Naive B cell (primary cell): ENCODE measurements at places on chromosomes 1 and 21.
A peak's percentile ranks its signal among the peaks of the same experiment; 100 is the strongest.

DNA sequence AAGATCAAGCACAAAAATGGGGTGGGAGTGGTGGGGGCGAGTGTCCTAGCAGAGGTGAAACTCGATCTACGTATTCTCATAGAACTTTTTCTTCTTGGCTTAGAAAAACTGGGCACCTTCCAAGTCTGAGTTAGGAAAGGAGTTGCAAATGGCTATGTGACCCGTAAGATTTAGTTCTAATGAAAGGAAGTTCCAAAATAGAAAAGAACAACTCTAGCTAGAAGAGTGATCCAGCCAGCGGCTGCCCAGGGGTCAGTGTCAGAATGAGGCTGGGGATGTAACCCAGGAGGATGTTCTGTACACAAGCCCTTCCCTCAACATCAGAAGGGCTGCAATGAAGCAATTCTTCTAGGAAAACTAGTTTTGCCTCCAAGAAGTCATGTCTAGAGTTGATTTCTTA is 5.2 kb downstream of the MTARC1 start:
- no peaks in the 10 kb centered on the region for H3K36me3 ChIP-seq
- no peak overlapping the region for H3K4me3 ChIP-seq
- H3K4me1 ChIP-seq: peaks cover 1% of the 10 kb centered on the region
- peak overlapping the region; percentile 15 for H3K27ac ChIP-seq
- peaks cover 16% of the 10 kb centered on the region for H3K27me3 ChIP-seq

DNA sequence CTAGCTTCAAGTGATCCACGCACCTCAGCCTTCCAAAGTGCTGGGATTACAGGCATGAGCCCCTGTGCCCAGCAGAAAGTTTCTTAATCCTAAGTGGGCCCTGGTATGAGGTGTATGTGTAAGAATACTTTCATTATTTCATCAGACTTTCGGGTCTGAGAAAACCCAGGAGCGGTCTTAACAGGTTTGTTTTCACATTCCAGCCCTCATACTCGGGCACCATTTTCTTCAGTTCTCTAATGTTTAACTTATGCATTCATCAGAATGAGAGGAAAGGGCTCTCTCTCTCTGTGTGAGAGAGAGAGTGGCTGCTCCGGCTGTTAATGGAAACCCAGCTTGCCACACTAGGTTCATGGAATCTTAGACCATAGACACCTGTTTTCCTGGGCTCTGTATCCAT is 4.2 kb upstream of the PADI1 start:
- H3K36me3 ChIP-seq: no peaks in the 10 kb centered on the region
- H3K4me3 ChIP-seq: no peak overlapping the region
- peaks cover 8% of the 10 kb centered on the region for H3K27me3 ChIP-seq
- peaks cover 7% of the 10 kb centered on the region for H3K4me1 ChIP-seq
- H3K27ac ChIP-seq: no peak overlapping the region
- no peak for DNase-seq

DNA sequence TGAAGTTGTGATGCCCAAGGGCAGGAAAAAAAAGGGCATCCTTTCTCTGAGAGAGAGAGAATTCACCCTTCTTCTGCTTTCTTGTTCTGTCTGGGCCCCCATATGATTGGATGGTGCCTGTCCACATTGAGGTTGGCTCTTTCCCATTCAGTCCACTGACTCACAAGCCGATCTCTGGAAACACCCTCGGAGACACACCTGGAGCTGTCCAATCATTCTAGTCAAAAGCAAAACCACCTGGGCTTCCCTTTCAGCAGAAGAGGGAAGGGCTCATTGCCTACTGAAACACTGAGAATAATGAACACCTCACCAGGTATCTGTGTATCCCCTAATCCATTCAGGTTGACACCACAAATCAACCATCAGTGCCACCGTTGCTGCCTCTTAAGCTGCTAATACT is 103.7 kb upstream of the GNG12 start:
- no peak for DNase-seq
- H3K4me1 ChIP-seq: no peaks in the 10 kb centered on the region
- no peak overlapping the region for H3K4me3 ChIP-seq
- H3K36me3 ChIP-seq: no peaks in the 10 kb centered on the region

- no peak for DNase-seq
- H3K27ac ChIP-seq: peak overlapping the region; percentile 93
- H3K36me3 ChIP-seq: peaks cover 19% of the 10 kb centered on the region
Observed at GRCh38 chr1:37989361-37989930, 376 bp downstream of the SF3A3 start.

GRCh38 chr1:184176058-184176457 is 124.5 kb downstream of the TSEN15 start:
- no peak overlapping the region for H3K27ac ChIP-seq
- no peaks in the 10 kb centered on the region for H3K4me1 ChIP-seq

DNA sequence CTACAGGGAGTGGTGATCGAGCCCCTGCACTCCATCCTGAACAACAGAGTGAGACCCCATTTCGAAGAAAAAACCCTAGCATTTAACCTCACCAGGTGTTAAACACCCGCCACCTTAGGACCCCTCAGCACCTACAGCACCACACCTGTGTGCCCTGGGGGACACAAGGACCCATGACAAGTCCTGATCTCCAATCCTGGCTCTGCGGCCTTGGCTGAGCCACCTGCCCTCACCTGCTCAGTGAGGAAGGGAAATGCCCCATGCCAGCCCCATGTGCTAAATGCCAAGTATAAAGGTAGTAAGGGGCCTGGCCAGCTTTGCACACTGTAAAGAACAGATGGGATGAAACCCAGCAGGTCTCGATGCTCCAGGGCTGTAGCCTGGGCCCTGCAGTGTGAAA is 11.1 kb downstream of the MRTO4 start:
- H3K36me3 ChIP-seq: no peaks in the 10 kb centered on the region
- no peak overlapping the region for H3K4me3 ChIP-seq
- H3K27ac ChIP-seq: no peak overlapping the region
- no peaks in the 10 kb centered on the region for H3K4me1 ChIP-seq
- no peaks in the 10 kb centered on the region for H3K27me3 ChIP-seq

- H3K27ac ChIP-seq: peak overlapping the region; percentile 70
- peak; percentile 53 for DNase-seq
- peaks cover 7% of the 10 kb centered on the region for H3K36me3 ChIP-seq
- H3K27me3 ChIP-seq: no peaks in the 10 kb centered on the region
- H3K4me3 ChIP-seq: peak overlapping the region; percentile 82
Observed at GRCh38 chr1:67110352-67110751, 24.4 kb downstream of the C1orf141 start.

DNA sequence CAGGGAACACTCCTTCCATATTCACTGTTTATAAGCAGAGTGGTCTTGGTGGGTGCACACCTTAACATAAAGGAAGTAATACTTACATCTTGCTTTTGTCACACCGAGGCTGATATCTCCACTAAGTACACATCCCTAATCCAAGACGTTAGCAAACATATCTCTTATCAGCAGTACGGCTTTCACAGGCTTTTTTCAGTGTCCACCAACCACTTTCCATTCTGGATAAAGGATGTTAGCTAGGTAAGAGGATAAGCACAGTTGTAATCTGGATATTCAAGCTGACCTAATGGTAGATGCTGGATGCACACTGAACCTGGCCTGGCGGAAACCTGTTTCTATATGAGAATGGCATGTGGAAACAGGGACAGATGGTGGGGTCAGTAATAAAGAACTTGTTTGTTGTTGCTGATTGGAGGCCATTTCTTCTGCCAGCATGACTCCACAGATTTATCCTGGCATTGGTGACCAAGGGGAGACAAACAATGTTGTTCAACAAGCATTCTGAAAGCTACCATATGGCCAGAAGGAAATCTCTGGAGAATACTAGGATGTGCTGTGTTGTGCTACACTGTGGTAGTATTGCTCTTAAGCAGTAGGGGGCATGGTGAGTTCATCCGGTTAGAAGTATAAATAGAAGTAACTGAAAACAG is 416.4 kb downstream of the PTBP2 start:
- peaks cover 9% of the 10 kb centered on the region for H3K4me1 ChIP-seq
- peak; percentile 21 for DNase-seq
- no peaks in the 10 kb centered on the region for H3K36me3 ChIP-seq
- peak overlapping the region; percentile 59 for H3K4me3 ChIP-seq
- no peaks in the 10 kb centered on the region for H3K27me3 ChIP-seq

- no peak overlapping the region for H3K27ac ChIP-seq
- H3K4me1 ChIP-seq: peaks cover 2% of the 10 kb centered on the region
- peaks cover 12% of the 10 kb centered on the region for H3K27me3 ChIP-seq
- no peaks in the 10 kb centered on the region for H3K36me3 ChIP-seq
- no peak for DNase-seq
Observed at GRCh38 chr1:3460672-3461131, 6.2 kb downstream of the ARHGEF16 start.

DNA sequence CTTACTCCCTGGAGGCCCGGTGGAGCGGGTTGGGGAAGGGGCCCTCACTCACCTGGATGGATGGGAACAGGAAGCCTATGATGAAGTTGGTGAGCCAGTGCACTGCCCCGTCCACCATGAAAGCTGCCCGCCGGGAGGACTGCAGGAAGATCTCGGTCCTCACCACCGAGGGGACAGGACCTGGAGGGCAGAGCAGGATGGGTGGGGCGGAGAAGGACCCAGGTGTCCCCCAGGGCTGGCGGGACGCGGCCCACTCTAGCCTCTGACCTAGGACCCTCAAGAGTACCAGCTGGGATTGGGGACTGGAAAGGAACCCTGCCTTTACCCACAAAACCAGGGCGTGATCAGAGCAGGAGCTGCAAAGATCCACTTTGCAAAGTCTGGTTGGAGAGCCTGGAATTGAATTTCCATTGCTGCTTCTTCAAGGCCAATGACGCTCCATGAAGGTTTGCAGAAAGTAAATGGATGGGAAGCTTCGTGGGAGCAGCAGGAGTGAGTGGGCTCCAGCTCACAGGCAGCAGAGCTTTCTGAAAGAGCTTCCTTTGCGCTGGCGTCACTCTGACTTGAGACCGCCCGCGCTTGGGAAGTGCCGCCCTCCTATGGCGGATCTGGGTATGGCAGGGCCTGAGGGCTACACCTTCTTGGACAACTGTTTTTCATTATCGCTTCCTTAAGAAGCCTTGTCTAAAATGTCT is 21.4 kb downstream of the SLC2A7 start:
- H3K27me3 ChIP-seq: no peaks in the 10 kb centered on the region
- peaks cover 43% of the 10 kb centered on the region for H3K4me1 ChIP-seq
- no peak overlapping the region for H3K27ac ChIP-seq
- H3K36me3 ChIP-seq: no peaks in the 10 kb centered on the region
- no peak overlapping the region for H3K4me3 ChIP-seq
- DNase-seq: peak; percentile 66

DNA sequence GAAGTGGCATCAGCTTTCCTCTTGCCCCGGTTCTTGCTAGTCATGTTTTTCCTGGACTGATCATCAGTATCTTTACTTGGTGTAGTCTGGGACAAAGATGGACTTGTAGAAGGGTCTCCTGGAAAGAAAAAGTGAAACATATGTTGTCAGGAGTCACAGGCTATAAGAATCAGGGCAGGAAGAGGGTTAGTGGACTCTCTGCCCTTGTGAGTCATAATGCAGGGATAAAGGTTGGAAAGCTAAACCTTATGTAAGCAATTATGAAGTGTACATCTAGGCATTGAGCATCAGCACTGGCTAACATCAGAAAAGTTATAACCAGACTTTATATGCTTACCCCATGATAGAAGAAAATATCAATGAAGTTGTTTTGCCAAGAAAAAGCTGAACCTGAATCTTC is 51.2 kb downstream of the XKR8 start:
- H3K27me3 ChIP-seq: no peaks in the 10 kb centered on the region
- DNase-seq: no peak
- H3K4me1 ChIP-seq: no peaks in the 10 kb centered on the region
- H3K27ac ChIP-seq: peak overlapping the region; percentile 70
- no peak overlapping the region for H3K4me3 ChIP-seq
- H3K36me3 ChIP-seq: peaks cover 14% of the 10 kb centered on the region

DNA sequence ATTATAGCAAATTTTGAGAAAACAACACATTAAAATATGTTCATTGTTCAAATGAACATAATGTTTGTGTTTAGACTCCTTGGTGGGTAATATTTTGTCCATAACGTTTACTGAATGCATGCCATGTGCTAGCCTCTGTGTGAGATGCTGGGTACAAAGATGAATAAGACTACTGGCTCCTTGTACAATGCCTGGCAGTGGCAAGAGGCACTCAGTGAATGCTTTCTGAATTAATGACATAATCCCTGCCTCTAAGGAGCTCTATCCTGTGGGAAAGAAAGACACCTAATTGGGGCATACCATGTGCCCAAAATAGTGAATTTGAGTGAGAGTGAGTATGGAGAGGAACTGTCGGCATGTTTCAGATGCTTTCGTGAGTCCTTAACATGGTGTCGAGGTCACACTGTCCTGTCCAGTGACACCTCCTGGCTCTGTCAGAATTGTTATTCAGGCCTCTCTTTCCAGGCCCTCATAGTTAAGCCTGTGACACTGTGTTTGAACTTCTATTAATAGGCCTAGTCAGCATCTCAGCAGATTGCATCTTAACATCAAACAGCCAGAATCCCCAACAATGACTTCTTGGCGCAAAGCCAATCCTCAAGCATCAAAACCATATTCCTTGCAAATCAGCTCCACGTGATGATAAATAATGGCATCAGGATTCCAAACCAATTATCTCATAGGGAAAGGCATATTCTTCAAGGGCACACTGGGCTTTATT is 32.8 kb upstream of the S1PR1 start:
- no peak for DNase-seq
- H3K27me3 ChIP-seq: no peaks in the 10 kb centered on the region
- H3K36me3 ChIP-seq: no peaks in the 10 kb centered on the region
- no peak overlapping the region for H3K27ac ChIP-seq

DNA sequence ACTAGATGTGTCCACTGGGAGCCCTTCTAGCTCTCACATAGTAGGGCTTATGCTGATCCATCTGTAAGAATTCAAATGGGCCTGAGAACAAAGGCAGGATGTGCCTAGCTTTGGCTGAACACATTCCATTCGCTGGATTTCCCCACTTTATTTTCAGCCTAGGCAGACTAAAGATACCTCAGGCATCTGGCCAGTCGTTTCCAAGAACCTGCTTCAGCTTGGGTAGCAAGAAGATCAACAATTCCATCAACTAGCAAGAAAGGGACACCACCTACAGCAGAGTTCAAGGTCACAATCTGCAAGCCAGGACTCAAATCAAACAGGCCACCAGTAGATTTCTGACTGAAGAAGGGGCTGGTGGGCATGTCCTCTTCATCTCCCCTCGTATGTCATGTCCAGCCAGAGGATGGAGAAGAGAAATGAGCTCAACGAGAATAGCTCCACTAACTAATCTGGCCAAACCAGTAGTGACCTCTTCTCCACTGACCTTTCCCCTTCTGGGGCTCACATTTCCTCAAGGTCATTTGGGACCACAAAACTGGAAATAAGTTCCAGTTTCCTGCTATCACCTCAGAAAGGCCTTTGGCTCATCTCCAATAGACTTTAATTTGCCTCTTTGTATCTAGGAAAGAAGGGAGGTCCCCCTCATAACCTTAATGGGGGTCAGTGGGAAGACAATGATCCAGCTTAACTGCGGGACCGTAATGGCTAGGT is 14.2 kb downstream of the TXNIP start:
- H3K27me3 ChIP-seq: no peaks in the 10 kb centered on the region
- no peak overlapping the region for H3K4me3 ChIP-seq
- H3K4me1 ChIP-seq: peaks cover 47% of the 10 kb centered on the region
- peak overlapping the region; percentile 55 for H3K27ac ChIP-seq

GRCh38 chr1:182149411-182149965 is 88.0 kb upstream of the ZNF648 start:
- no peak overlapping the region for H3K4me3 ChIP-seq
- H3K27ac ChIP-seq: no peak overlapping the region
- H3K36me3 ChIP-seq: no peaks in the 10 kb centered on the region
- H3K4me1 ChIP-seq: no peaks in the 10 kb centered on the region
- no peaks in the 10 kb centered on the region for H3K27me3 ChIP-seq
- DNase-seq: no peak
